ENCODE measurements at places on chromosomes 11 and 22.

DNA sequence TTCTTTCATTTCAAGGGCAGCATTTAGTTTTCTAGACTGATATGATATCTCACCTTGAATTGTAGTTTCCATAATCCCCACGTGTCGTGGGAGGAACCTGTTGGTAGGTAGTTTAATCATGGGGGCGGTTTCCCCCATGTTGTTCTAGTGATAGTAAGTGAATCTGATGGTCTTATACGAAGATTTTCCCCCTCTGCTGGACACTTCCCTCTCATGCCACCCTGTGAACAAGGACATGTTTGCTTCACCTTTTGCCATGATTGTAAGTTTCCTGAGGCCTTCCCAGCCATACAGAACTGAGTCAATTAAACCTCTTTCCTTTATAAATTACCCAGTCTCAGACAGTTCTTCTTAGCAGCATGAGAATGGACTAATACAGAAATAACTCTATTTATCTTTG, 851.1 kb upstream of the FAT3 start:
- DNase-seq = no peak

DNA sequence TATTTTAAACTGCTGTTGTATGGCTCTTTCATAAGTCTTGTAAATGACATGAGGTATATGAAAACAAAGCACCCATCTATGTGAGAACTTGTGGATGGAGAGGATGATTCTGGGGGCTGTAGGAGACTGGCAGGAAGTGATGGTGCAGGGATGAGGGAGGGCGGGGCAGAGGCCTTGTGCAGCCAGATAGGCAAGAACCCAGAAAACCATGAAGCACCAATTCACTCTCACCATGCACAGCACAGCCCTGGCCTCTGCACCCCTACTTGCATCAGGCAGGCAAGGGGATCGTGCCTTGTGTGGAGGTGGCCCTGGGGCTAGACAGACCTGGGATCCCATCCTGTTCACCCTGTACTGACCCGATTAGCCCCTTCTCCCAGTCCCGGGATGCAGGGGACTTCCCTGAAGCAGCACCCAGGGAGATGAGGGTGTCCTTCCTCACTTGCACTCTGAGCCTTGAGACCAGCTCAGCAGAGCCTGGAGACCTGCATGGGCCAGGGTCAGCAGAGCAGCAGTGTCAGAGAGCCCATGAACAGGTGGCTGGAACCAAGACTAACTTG, 85.5 kb downstream of the MORC2 start:
- no peak for DNase-seq

DNA sequence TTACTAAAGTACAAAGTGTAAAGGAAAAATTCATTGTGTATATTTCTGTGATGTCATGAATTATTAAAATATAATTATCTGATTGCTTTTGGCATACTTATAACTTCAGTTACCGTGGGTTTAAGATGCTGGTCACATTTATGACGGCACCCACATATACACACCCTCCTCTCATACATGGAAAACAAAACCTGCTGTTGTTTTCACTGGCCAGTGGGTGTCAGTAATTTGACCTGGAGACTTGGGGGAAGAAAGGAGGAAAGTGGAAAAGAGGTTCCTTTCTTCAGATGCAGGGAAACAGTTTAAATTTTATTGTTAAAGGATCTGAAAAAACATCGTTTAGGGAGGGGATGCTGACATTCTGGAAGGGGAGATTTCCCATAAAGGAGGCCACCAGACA, 742 bp upstream of the BBOX1 start:
- no peak for DNase-seq

- no peak for DNase-seq
These were observed 581 bp upstream of the FBXO3 start for GRCh38 chr11:33774736-33775466.

DNA sequence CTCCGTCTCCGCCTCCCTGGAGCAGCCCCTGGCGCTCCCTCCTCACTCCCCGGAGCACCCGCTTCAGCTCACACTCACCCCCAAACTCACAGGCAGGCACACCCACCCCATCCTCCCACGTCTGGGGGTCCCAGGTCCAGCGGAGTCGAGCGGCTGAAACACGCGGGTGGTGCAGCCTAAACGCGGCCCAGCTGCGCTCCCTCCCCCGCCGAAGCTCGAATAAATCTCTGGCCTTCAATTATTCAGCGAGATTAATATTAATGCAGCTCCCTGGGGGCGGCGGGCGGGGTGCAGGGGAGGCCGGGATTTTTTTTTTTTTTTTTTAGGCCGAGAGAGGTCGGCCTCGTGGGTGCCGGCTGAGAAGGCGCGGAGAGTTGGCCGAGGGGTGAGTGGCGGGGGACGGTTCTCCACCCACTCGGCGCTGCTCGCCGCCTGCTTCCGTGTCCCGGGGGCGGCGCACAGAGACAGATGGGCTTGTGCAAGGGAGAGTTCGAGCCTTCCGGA, 524 bp upstream of the SLC1A2 start:
- DNase-seq = no peak

- no peak for DNase-seq
These were observed 37.0 kb downstream of the CDPF1 start for GRCh38 chr22:46213052-46213451.

- DNase-seq = no peak
These were observed 3.4 kb downstream of the BIRC3 start for GRCh38 chr11:102320679-102321078.
